ENCODE measurements at places on chromosomes 13 and 19.

- H3K27me3 ChIP-seq: peaks cover 8% of the 10 kb centered on the region
- H3K36me3 ChIP-seq: no peaks in the 10 kb centered on the region
- no peak overlapping the region for H3K27ac ChIP-seq
- DNase-seq: no peak
- no peak overlapping the region for H3K4me3 ChIP-seq
- H3K4me1 ChIP-seq: no peaks in the 10 kb centered on the region
Observed at GRCh38 chr19:55368106-55368505, 2.2 kb downstream of the IL11 start.

DNA sequence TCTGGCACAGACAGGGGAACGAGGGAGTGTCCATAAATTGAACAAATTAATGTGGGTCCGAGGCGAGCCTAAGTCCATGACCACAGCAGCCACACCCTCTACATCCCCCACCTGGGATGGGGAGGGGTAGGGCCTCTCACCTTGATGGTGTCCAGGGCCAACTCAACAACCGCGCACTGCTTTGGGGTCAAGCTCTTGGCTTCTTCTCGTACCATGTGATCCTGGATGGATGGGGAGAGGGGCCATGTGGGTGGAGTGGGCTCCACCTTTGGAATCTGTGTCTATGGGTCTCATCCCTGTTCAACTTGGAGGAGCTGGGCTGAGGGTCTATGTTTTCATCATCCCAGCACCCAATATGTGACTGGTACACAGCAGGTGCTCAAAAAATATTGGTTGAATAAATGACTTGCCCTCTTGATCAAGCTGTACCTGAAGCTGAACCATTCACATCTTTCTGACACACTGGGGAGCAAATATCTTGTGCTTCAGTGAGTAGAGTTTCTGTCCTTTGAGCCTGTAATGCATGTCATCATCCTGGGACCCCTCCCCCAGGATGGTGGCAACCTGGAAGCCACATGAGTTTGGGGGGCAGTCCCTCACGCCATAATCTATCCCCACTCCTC is 62.9 kb downstream of the COLGALT1 start:
- no peaks in the 10 kb centered on the region for H3K36me3 ChIP-seq
- H3K4me1 ChIP-seq: peaks cover 3% of the 10 kb centered on the region
- DNase-seq: no peak

DNA sequence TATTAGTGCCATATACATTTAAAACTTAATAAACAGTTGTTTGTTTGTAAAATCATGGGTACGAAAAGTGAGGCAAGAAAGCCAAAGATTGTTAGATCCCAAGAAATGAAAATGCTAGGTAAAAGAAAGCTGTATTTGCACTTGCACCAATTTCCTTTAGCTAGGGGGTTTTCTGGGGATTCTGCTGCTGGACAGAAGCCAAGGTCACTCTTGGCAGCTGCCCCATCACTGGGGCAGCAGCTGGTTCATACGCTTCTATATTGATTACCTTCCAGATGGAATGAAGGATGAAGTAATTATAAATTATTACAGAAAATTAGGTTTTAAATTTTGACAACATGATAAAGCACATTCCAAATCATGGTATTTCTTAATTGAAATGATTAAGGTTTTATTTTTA is 127.4 kb downstream of the SLITRK5 start:
- H3K27me3 ChIP-seq: no peaks in the 10 kb centered on the region
- DNase-seq: no peak
- H3K27ac ChIP-seq: no peak overlapping the region
- no peaks in the 10 kb centered on the region for H3K36me3 ChIP-seq
- no peak overlapping the region for H3K4me3 ChIP-seq

DNA sequence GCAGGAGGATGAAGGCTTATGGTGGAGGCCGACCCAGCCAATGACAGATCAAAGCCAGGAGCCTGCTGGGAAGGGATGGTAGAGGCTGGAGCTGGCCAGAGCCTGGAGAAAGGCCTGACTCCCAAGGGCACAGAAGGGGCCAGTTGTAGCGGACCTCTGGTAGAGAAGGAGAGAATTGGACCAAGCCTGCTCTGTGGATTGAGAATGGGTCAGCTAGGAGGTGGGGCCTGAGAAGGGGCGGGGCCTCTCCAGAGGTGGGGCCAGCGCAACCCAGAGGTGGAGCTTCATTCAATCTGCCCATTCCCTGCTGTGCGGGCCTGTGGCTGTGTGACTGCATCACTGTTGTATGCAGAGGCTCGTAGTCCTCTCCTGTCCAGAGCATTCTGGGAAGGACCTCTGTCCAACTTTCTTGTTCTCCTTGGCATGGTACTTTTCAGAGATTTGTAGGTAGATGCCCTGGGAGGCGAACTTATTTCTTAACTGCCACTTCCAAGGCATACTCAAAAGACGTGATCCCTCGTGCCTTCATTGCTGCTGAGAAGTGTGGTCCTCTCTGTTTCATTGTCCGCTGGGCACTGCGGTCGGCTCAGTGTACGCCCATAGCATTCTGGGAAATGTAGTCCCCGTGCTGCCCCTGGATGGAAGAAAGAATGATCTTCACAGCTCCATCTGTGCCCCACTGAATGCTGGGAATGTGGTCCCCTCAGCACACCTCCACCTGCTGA is 6.7 kb downstream of the GRIN2D start:
- H3K4me1 ChIP-seq: no peaks in the 10 kb centered on the region
- H3K4me3 ChIP-seq: no peak overlapping the region
- H3K36me3 ChIP-seq: no peaks in the 10 kb centered on the region
- no peak for DNase-seq

DNA sequence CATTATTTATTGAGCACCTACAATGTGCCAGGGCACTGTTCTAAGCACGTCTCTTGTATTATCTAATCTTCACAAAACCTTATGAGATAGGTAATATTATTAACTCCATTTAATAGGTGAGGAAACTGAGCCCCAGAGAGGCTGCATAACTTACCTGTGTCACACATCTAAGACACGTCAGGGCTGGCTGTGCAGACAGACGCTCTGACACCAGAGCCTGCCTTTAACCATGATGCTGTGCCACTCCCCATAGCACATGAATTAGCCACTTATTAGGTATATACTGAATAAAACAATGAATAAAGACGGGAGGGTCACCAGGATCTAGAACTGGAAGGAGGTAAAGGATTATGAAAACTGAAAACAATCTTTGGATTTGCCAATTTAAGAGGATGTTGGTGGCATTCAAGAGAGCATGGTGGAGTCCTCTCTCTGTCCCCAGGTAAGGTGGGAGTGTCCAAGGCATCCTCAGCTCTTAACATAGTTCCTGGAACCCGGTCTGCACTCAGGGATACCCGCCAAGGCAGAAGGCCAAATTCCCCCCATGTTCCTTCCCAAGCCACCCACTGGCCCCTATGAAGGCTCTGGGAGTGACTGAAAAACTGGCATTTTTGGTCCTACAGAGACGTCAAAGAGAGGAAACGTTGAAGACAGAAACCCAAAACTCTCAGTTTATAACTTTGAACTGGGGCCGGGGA is 479.7 kb downstream of the FOXO1 start:
- H3K36me3 ChIP-seq: no peaks in the 10 kb centered on the region
- no peak overlapping the region for H3K4me3 ChIP-seq
- H3K4me1 ChIP-seq: peaks cover 28% of the 10 kb centered on the region
- H3K27ac ChIP-seq: no peak overlapping the region
- no peak for DNase-seq

- H3K36me3 ChIP-seq: peaks cover 22% of the 10 kb centered on the region
- peaks cover 7% of the 10 kb centered on the region for H3K4me1 ChIP-seq
- peaks cover 11% of the 10 kb centered on the region for H3K27me3 ChIP-seq
- H3K27ac ChIP-seq: no peak within 1 kb of the TSS
- H3K4me3 ChIP-seq: peak within 1 kb of the TSS; percentile 53
Observed at GRCh38 chr19:18895824-18896341, at the start of gene CERS1. TSS of gene CERS1 (minus strand) at chr19:18896158. CDS start at chr19:18896072, 86 bp downstream.

- no peak for DNase-seq
- H3K4me1 ChIP-seq: no peaks in the 10 kb centered on the region
- H3K4me3 ChIP-seq: peak overlapping the region; percentile 40
- no peak overlapping the region for H3K27ac ChIP-seq
- no peaks in the 10 kb centered on the region for H3K27me3 ChIP-seq
- H3K36me3 ChIP-seq: no peaks in the 10 kb centered on the region
Observed at GRCh38 chr19:38544569-38545315, 73.0 kb downstream of the MAP4K1 start.

DNA sequence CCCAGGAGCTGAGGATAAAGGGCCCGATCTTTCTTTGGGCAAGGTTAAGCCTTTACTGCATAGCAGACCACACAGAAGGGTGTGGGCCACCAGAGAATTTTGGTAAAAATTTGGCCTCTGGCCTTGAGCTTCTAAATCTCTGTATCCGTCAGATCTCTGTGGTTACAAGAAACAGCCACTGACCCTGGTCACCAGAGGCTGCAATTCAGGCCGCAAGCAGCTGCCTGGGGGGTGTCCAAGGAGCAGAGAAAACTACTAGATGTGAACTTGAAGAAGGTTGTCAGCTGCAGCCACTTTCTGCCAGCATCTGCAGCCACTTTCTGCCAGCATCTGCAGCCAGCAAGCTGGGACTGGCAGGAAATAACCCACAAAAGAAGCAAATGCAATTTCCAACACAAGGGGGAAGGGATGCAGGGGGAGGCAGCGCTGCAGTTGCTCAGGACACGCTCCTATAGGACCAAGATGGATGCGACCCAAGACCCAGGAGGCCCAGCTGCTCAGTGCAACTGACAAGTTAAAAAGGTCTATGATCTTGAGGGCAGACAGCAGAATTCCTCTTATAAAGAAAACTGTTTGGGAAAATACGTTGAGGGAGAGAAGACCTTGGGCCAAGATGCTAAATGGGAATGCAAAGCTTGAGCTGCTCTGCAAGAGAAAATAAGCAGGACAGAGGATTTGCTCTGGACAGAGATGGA is 8.4 kb upstream of the CEACAM19 start:
- no peak overlapping the region for H3K4me3 ChIP-seq
- no peaks in the 10 kb centered on the region for H3K27me3 ChIP-seq
- no peak for DNase-seq
- no peaks in the 10 kb centered on the region for H3K4me1 ChIP-seq
- H3K27ac ChIP-seq: no peak overlapping the region

- H3K4me3 ChIP-seq: no peak overlapping the region
- no peaks in the 10 kb centered on the region for H3K27me3 ChIP-seq
- H3K4me1 ChIP-seq: no peaks in the 10 kb centered on the region
- no peaks in the 10 kb centered on the region for H3K36me3 ChIP-seq
- no peak for DNase-seq
Observed at GRCh38 chr13:68272652-68273051, 1042.5 kb upstream of the PCDH9 start.

GRCh38 chr13:100826441-100826840 is 151.8 kb upstream of the TMTC4 start:
- no peak overlapping the region for H3K27ac ChIP-seq
- no peaks in the 10 kb centered on the region for H3K27me3 ChIP-seq
- no peaks in the 10 kb centered on the region for H3K36me3 ChIP-seq
- no peaks in the 10 kb centered on the region for H3K4me1 ChIP-seq
- H3K4me3 ChIP-seq: no peak overlapping the region

GRCh38 chr19:38953677-38954076 is 21.9 kb downstream of the FBXO17 start:
- H3K4me3 ChIP-seq: no peak overlapping the region
- H3K4me1 ChIP-seq: peaks cover 6% of the 10 kb centered on the region
- H3K27ac ChIP-seq: no peak overlapping the region

GRCh38 chr13:42984026-42984425 is 8.0 kb downstream of the EPSTI1 start:
- no peaks in the 10 kb centered on the region for H3K36me3 ChIP-seq
- no peak for DNase-seq
- H3K27ac ChIP-seq: no peak overlapping the region

GRCh38 chr19:45825917-45826893 is 11.1 kb upstream of the RSPH6A start:
- peaks cover 95% of the 10 kb centered on the region for H3K36me3 ChIP-seq
- no peaks in the 10 kb centered on the region for H3K4me1 ChIP-seq
- no peak overlapping the region for H3K4me3 ChIP-seq
- H3K27ac ChIP-seq: no peak overlapping the region
- DNase-seq: no peak

GRCh38 chr19:49801966-49802661 is 11.0 kb downstream of the FUZ start:
- peaks cover 5% of the 10 kb centered on the region for H3K4me1 ChIP-seq
- no peaks in the 10 kb centered on the region for H3K27me3 ChIP-seq
- H3K4me3 ChIP-seq: peak overlapping the region; percentile 53

DNA sequence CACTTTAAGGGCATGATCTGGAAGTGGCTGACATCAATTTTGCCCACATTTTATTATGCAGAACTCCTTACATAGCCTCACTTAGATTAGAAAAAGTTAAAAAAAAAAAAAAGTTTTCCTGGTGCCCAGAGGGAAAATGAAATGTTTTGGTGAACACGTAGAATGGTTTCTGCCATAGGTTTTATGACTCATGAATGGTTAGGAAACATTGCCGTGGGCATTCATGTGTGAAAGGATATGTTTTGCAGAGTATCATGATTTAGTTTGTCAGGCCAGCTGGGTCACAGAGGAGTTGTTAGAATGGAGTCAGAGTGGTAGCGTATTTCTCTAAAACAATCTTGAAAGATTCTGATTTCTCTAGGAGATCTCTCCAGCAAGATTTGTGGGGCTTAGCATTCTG is 133.8 kb downstream of the MRPL57 start:
- DNase-seq: no peak
- no peak overlapping the region for H3K27ac ChIP-seq
- no peak overlapping the region for H3K4me3 ChIP-seq

GRCh38 chr19:7705387-7706187 is 3.7 kb upstream of the FCER2 start:
- H3K4me1 ChIP-seq: no peaks in the 10 kb centered on the region
- DNase-seq: no peak
- H3K4me3 ChIP-seq: no peak overlapping the region
- H3K27ac ChIP-seq: peak overlapping the region; percentile 16
- H3K36me3 ChIP-seq: no peaks in the 10 kb centered on the region

- peak overlapping the region; percentile 98 for H3K27ac ChIP-seq
- H3K4me1 ChIP-seq: peaks cover 1% of the 10 kb centered on the region
- H3K4me3 ChIP-seq: peak overlapping the region; percentile 62
- H3K27me3 ChIP-seq: no peaks in the 10 kb centered on the region
Observed at GRCh38 chr19:53865918-53866864, 1.5 kb upstream of the MYADM start.

DNA sequence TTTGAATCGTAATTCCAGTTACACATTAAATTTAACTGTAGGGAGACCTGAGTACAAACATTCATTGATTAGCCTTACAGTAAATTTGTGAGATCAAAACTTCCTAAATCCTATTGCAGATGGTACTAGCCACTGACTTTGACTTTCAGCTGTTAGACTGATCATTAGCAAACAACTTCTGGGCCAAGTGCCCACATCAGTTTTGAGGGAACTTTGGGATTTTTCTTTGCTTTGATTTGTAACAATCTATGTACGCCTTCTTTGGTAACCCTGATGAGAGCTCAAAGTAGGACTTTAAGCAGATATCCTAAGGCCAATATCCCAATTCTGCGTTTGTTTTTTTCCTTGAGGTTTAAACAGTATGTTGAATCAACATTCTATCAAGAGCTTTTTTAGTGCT is 131.5 kb downstream of the DLEU7 start:
- no peak overlapping the region for H3K4me3 ChIP-seq
- DNase-seq: no peak
- no peaks in the 10 kb centered on the region for H3K36me3 ChIP-seq
- H3K27me3 ChIP-seq: no peaks in the 10 kb centered on the region
- no peaks in the 10 kb centered on the region for H3K4me1 ChIP-seq

- H3K27me3 ChIP-seq: no peaks in the 10 kb centered on the region
- H3K4me3 ChIP-seq: no peak overlapping the region
- no peak for DNase-seq
- no peaks in the 10 kb centered on the region for H3K4me1 ChIP-seq
- H3K27ac ChIP-seq: no peak overlapping the region
Observed at GRCh38 chr13:38494445-38494844, 144.8 kb downstream of the UFM1 start.
